AML-193 (cell line): ENCODE measurements at places on chromosomes 3 and 15.

DNA sequence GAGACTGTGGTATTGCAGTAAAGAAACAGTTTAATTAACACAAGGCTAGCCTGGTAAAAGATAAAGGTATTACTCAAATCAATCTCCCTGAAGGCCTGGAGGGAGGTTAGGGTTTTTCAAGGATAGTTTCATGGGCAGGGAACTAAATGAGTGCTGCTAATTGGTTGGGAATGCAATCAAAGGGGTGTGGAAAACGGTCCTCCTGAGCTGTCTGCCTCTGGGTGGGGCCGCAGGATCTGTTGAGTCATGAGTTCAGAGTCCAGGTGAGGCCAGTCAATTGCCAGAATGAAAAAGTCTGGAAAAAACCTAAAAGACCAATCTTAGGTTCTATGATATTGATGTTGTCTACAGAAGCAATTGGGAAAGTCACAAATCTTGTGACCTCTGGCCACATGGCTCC, 293.2 kb downstream of the MCTP2 start:
- no peak for DNase-seq

DNA sequence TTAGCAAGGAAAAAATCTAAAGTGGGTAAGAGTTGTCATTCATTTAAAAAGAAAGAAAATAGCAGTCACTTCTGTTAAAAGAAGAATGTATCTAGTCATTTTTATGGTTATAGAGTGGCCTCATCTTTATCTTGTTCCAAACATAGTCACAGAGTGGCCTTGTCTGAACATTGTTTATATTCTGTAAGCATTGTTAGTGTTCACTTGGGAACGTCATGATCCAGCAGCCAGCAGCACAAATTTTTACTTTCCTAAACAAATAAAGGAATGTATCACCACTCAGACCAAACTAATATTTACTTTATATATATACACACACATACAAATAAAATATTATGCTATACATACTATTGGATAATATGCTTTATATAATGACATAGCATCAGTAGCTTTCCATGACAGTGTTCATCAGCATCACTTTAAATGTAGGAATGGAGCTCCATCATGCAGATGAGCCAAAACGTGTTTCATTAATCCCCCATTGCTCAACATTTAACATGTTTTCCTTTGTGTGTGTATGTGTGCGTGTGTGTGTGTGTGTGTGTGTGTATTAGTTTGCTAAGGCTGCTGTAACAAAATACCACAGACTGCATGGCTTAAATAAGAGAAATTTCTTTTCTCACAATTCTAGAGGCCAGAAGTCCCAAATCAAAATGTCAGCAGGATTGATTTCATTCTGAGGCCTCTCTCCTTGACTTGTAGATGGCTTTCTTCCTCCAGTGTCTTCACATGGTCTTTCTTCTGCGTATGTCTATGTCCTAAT, 39.6 kb upstream of the GYG1 start:
- DNase-seq, result no peak

- DNase-seq, result no peak
Observed at GRCh38 chr3:30871720-30872119, 22.7 kb downstream of the GADL1 start.

- no peak for DNase-seq
Observed at GRCh38 chr15:99537344-99537743, 28.4 kb upstream of the MEF2A start.

DNA sequence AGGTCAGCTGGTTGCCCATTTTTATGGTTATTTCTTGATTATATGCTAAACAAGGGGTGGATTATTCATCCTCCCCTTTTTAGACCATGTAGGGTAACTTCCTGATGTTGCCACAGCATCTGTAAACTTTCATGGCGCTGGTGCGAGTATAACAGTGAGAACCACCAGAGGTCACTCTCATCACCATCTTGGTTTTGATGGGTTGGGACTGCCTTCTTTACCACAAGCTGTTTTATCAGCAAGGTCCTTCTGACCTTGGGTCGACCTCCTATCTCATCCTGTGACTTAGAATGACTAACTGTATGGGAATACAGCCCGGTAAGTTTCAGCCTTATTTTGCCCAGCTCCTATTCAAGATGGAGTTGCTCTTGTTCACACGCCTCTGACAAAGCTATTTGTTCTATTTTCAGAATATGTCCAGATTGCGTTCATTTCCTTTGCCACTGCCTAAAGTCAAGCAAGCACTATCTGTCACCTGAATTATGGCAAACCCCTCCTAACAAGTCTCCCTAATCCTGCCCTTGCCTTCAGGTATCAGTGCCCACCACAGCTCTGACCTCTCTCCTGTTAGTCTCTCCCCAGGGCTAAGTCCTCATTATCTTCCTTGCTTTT, 308.5 kb downstream of the ROBO2 start:
- DNase-seq, result peak; percentile 4

DNA sequence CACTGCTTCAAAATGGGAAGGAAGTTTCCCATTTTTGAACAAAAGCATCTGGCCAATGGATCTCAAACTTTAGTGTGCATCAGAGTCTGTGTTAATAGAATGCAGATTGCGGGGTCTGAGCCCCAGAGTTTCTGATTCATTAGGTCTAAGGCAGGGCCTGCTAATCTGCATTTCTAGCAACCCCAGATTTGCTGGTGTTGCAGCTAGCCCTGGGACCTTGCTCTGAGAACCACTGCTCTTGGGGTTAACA, 30.7 kb upstream of the USP3 start:
- DNase-seq, result no peak

DNA sequence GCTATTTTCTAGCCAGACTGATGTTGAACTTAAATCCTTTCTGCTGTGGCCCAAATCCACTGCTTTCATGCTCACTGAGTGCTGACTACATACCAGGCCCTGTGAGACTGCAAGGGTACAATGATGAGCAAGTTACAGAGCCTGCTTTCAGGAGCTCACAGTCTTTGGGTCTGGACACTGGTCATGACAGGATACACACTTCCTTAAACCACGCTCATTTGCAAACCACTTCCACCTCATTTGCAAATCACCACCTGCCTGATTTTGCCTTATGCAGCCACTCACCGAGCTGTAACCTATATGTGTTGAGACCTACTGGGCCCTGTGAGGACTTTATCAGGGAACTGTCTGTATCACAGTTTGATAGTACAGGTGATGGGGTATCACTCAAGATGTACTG, 50.2 kb upstream of the LRRC58 start:
- DNase-seq, result no peak

DNA sequence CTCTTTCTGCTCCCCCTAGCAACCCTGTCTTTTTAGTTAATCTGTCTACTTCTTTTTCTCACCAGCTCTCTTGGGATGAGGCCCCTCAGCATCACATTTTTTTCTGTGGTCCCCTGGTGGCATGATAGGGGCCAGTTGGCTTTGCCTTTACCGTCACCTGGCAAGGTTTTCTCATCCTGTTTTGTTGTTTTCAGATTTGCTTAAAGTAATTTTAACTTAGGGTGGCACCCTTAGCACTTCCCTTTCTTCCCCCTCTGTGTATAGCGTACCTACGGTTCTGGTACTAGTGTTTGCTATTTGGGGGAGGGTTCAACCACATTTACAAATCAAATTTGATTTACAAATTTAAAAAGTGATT, 35.6 kb downstream of the PDCD6IP start:
- DNase-seq, result no peak

- DNase-seq, result no peak
Observed at GRCh38 chr15:51279391-51279790, 59.0 kb downstream of the CYP19A1 start.

GRCh38 chr3:137110392-137110996, 152.7 kb downstream of the IL20RB start:
- peak; percentile 38 for DNase-seq

- no peak for DNase-seq
Observed at GRCh38 chr3:143991713-143992112, 20.1 kb downstream of the DIPK2A start.

- DNase-seq, result no peak
Observed at GRCh38 chr3:133804896-133805295, 719 bp upstream of the SRPRB start.

GRCh38 chr15:91853948-91854638, 585 bp downstream of the SLCO3A1 start:
- no peak for DNase-seq

- DNase-seq, result no peak
Observed at GRCh38 chr3:291646-292436, 95.3 kb downstream of the CHL1 start.

GRCh38 chr3:31661993-31662670, 129.4 kb downstream of the STT3B start:
- DNase-seq, result no peak

DNA sequence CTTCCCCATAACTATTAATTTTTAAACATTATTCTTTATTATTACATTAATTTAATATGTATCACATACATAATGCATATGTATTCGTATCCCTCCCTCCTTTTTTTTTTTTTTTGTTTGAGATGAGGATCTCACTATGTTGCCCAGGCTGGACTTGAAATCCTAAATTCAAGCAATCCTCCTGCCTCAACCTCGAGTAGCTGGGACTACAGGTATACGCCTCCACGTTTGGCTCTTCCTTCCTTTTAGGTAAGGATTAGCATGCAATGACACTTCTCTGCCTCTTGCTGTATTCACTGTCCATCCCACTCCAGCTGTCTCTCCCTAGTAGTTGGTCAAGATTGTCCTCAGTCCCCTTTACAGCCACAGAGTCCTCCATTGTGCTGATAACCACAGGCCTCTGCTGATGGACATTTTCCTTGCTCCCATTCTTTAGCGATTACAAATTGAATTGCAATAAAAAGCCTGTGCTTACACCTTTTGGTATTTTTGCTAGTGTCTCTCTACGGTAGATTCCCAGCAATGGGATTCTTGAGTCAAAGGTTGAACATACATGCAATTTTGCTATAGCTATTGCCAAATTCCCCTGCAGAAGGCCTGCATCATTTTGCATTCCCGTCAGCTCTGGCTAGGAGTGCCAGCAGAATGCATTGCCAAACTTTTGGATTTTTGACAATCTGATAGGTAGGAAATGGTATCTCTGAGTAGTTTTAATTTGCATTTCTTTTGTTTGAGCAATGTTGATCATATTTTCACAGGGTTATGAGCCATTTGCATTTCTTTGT, 156.6 kb downstream of the SMAD6 start:
- DNase-seq, result no peak

GRCh38 chr3:194488055-194488742, 1.4 kb upstream of the ATP13A3 start:
- peak; percentile 92 for DNase-seq

DNA sequence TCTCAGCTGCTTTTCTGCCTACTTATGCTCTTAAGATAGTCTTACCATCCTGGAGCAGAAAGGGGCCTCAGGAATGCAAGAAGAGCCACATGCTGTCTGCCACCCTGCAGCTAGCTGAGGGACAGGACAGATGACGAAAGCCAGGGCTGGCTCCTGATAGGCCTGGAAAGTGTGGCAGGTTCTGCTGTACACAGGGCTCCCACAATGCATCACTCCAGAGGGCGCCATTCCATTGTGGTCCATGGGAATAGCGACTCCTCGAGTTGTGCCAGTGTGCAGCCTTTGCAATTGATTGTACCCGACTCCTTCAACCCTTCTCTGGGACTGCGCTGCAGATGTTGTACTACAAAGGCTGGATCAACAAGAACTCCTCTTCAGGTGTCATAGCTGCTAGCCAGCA, 11.2 kb downstream of the ACAN start:
- no peak for DNase-seq

GRCh38 chr3:196962108-196962929, 6.3 kb downstream of the PIGZ start:
- no peak for DNase-seq

GRCh38 chr3:62167566-62168262, 205.6 kb downstream of the FEZF2 start:
- DNase-seq, result no peak

DNA sequence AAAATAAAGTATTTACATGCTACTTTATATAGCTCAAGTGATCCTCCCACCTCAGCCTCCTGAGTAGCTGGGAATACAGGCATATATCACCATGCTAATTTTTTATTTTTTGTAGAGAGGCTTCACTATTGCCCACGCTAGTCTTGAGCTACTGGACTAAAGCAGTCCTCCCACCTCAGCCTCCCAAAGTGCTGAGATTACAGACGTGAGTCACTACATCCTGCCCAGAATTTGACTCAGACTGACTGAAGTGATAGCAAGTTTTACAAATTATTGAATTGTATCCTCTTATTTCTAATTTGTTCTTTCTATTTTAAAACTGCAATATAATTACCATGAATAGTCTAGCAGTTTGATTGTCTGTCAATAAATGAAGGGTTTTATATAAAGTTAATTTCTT, 210.3 kb upstream of the CGNL1 start:
- DNase-seq, result no peak

GRCh38 chr3:2614578-2614977, 495.6 kb downstream of the IL5RA start:
- DNase-seq, result no peak

DNA sequence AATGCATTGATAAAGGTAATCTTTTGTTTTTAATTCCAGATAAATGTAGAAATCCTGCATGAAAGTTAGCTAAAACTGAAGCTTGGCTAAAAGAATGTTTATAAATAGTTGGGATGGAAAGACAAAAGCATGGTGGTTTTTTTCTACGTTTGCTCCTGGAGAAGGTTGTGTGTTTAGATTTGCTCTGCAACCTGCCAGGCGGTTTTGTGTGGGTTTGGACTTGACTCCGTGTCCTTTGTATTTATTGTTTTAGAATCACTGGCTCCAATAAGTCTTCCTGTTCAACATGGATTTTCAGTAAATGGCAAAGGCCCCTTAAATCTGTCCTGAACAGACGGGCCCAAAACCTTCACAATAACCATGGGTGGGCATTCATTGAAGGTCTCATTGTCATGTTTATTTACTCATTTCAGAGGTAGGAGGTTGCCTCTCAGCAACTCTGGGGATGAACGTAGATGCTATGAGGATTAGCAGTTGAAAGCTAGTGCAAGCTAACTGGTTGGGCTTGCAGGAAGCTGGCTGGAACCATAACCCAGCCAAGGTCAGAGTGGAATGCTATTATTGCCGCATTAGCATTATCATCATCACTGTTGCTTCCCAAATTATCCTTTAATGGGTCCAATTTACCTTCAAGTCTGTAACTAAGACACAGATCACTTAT, 60.6 kb upstream of the ADAMTS9 start:
- no peak for DNase-seq

DNA sequence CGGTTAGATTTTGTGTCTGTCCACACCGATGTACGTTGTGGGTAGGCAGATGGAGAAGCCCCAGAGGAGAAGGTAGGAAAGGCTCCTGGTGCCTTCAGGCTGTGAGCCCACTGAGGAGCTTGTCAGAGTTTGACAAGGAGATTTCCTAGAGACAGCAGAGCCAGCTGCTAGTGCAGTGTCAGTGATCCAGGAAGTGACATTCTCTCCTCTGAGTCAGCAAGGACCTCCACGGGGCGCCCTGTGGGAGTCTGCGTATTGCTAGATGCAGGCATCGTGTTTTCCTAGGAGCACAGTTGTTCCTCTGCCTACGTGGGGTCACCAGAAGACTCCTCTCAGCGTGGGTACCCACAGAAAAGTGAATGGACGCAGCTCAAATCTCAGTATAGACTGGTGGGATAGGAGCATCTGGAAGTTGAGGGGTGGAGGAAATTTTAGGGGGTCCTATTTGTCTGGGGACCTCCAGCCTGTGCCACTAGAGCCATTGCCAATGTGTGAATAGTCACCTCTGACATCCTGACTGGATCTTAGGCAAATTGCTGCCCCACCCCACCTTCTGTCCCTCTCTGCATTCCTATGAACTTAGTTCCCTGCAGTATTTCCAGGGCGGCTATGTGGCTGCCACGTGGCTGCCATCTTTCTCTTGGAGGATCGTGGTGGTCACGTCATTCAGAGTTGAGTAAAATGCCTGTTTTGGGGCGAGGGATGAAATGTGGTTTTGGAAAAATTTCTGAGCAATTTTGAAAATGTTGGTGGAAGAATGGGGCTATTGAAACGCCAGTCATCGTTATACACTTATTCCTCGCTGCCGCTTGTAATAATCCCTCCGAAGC, 84.8 kb upstream of the KLHL25 start:
- no peak for DNase-seq
